ENCODE measurements at places on chromosomes 1 and 21. TPM values are rescaled to one million over a fixed set of nuclear protein-coding genes. Genes with fewer than 3 reads are reported as not detected.

The SELENBP1 gene
- 34.8 TPM for total RNA-seq

The RGS4 gene
- 31.8 TPM for total RNA-seq

The HES2 gene
- total RNA-seq = 0.12 TPM

The LRRC3 gene
- 0.12 TPM for total RNA-seq

The CHI3L1 gene
- total RNA-seq = 0.15 TPM

The IGSF9 gene
- 0.12 TPM for total RNA-seq
